ENCODE measurements at places on chromosomes 6 and 20.

DNA sequence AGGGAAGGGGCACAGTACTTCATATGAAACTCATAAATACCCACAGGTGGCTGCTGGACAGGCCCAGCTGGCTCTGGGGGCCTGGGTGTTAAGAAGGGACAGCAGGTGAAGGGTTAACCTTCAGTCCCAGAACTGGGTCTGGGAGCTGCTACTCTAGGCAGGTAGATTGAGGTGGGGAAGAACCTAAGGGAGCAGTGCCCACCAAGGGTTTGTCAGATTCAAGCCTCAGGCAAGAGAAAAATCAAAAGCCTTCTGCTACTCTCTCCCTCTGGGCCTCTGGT is 5.6 kb downstream of the RPL10A start:
- DNase-seq: no peak

- no peak for DNase-seq
Measured at GRCh38 chr6:82216549-82216948, 31.0 kb downstream of the IBTK start.

GRCh38 chr6:27019651-27020552 is 227.6 kb upstream of the PRSS16 start:
- peak; percentile 72 for DNase-seq

DNA sequence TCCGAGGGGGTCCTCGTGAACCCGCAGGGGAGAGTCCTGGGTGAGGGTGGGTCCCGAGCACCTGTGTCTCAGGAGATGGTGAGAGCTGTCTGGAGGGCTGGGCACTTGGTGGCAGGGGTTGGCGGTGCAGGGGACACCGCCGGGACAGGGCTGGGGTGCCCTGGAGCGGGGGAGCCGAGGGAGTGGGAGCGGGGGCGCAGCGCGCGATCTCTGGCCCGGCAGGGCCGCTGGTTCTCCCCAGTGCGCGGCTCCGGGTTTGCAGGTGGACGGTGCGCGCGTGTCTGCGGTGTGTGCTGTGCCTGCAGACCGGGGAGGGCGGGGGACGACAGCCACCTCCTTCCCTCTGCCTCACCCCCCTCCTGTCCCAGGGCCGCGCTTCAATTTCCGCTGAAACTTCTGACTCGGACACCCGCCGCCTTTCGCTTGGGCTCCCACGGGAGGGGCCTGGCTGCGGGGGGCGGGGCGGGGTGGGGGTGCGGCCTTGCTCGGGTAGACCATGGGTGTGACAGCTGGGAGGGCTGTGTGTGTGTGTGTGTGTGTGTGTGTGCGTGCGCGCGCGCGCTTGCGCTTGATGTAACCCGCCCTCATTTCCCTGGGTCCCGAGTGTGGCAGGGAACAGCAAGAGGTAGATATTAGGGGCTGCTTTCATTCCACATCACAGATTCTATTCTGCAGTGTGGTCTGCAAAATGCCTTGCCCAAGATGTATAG is 1.2 kb downstream of the TRIB3 start:
- DNase-seq: peak; percentile 61

GRCh38 chr6:12243169-12243568 is 47.0 kb upstream of the EDN1 start:
- DNase-seq: no peak

- peak; percentile 40 for DNase-seq
Measured at GRCh38 chr6:72580281-72580940, 41.5 kb upstream of the KCNQ5 start.

DNA sequence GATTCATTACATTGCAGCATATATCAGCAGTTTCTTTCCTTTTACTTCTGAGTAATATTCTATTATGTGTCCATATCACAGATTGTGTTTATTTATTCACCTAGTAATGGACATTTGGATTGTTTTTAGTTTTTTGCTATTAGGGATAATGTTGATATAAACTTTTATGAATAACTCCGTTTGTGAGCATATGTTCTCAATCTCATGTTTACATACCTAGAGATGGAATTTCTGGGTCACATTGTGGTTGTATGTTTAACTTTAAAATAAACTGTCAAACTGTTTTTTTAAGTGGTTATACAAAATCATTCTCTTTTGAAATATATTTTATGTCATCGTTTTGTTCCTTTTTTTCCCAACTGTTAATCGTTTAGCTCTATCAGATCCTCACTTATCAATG is 311.6 kb downstream of the MMUT start:
- DNase-seq: no peak

- DNase-seq: no peak
Measured at GRCh38 chr6:39602601-39603519, 122.3 kb downstream of the KIF6 start.

DNA sequence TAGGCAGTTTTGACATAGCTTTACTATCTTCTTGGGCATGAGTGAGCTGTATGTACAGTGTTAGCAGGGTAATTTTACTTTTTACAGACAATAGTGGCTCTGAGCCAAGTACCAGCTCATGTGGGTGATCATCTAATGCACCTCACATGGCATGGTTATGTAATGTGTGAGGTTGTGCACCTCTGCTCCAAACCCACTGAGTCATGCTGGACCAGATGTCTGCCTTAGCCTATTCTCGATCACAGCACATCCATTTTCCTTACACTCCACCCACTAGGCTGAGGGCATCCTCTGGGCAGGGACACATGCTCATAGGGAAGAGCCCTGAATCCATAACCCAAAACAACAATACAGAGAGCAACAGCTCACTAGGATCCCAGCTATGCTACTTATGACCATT is 71.6 kb upstream of the FBXL4 start:
- no peak for DNase-seq

DNA sequence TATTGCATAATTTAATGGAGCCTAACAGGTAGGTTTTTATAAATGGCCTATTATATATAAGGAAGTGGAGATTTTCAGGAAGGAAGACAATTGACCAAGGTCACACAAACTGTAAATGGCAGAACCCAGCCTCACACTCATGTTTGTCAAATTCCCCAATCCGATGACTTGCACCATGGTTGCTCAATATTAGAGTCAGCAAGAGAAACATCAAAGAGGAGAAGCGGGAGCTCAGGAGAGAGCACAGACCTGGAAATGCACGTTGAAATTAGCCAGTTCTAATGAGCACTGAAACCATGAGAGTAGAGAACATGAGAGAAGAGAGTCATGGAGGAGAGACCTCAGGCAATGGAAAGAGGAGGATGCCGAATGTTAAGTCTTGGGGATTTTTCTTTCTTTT is 13.5 kb upstream of the MLIP start:
- no peak for DNase-seq

DNA sequence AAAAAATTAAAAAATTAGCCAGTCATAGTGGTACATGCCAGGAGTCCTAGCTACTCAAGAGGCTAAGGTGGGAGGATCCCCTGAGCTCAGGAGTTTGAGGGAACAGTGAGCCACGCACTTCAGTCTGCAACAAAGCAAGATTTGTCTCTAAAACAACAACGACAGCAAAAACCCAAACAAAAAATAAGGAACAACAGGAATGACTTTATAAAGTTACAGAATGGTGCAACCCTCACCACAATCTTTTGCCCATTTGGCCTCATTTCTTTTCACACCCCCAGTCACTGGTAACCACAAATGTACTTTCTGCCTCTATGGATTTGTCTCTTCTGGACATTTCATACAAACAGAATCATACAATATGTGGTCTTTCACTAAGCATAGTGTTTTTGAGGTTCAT is 16.7 kb upstream of the ZFAND3 start:
- no peak for DNase-seq

GRCh38 chr6:121780325-121781321 is 345.2 kb downstream of the GJA1 start:
- DNase-seq: no peak

DNA sequence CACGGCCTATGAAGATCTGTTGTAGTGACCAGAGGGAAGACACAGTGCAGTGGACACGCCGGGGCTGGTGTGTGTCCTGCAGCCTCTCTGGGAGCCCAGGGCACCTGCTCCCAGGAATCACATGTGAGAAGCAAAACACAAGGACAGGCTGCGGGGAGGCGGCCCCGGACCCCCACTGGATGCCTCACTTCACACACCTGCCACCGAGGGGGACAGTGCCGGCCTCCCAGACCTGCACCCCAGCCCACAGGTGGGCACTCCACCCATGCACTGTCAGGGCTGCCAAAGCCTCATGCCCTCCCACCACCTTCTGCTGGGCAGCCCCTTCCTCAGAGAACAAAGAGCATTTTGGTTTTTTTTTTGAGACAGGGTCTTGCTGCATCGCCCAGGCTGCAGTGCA is 27.4 kb downstream of the FRMD1 start:
- no peak for DNase-seq

DNA sequence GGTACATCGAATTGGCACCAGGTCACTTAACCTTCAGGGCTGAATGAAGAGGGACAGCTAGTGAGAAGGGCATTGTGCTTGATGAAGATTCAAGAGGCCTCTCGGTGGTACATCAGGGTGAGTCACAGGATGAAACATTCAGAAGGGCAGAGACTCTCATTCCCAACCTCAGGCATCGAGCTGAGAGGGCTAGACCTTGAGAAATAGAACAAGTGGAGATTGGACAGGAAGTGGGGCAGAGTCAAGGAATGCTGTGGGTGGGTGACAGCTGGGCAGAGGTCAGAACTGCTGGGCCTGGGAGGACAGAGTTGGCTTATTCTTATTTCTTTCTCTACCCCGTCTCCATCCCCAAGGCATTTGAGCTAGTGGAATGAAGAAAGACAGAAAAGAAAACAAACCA is 126.0 kb downstream of the SCML4 start:
- peak; percentile 57 for DNase-seq

- DNase-seq: no peak
Measured at GRCh38 chr20:43508604-43509040, 1.1 kb downstream of the L3MBTL1 start.

- no peak for DNase-seq
Measured at GRCh38 chr6:95228636-95229035, 348.7 kb upstream of the MANEA start.

DNA sequence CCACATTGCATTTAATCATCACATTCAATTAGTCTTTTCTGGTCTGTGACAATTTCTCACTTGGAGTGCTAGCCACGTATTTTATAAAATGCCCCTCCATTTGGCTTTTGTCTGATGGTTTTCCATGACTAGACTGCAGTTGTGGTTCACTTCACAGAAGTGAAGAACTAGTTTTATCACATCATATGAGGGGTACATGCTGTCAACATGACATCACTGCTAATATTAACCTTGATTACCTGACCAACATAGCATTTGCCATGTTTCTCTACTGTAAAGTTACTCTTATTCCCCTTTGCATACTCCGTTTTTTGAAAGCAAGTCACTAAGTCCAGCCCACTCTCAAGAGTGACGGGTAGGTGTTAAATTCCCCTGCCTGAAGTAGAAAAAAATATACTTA is 48.0 kb upstream of the COL10A1 start:
- DNase-seq: no peak

DNA sequence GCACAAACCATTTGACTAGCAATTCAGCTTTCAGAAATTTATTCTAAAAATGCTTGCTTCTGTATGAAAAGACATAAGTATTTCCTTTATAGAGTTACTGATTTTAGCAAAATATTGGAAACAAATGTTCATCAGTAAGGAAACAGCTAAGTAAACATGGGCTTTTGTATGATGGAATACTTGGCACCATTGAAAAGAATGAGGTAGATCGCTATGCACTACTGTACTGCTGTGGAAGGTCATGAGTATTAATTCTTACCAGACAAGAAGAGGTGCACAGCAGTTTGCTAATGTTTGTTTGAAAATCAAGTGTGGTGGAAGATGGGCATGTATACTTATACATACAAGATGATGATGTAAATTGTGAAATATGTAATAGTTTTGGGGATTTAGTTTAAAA is 73.0 kb downstream of the FARS2 start:
- DNase-seq: no peak

- DNase-seq: no peak
Measured at GRCh38 chr6:36949636-36950035, 4.9 kb upstream of the PI16 start.

GRCh38 chr6:50966532-50966931 is 147.9 kb downstream of the TFAP2B start:
- no peak for DNase-seq

DNA sequence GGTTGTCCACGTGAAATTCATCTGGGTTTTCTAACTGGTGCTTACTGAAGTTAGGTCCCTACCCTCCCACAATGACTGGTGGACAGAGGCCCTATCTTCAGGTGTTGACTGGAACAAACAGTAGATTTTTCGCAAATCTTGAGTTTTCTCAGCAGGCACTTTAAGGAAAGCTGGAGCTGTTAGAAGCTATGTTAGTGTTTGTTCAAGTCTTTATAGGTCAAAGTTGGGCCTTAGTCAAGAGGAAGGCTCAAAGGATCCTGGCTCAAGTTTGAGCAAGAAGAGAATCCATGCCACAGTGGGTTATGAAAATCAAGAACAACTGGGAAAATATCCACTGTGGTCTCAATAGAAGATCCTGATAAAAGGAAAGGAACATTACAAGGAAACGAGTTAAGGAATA is 48.5 kb upstream of the ELOVL5 start:
- DNase-seq: no peak

GRCh38 chr6:124964764-124965105 is 2.5 kb downstream of the RNF217 start:
- peak; percentile 23 for DNase-seq

- DNase-seq: no peak
Measured at GRCh38 chr6:42511803-42512422, 51.9 kb upstream of the UBR2 start.

- no peak for DNase-seq
Measured at GRCh38 chr20:10559266-10559665, 114.5 kb downstream of the JAG1 start.

- DNase-seq: no peak
Measured at GRCh38 chr6:158568549-158568948, 8.7 kb downstream of the TMEM181 start.

DNA sequence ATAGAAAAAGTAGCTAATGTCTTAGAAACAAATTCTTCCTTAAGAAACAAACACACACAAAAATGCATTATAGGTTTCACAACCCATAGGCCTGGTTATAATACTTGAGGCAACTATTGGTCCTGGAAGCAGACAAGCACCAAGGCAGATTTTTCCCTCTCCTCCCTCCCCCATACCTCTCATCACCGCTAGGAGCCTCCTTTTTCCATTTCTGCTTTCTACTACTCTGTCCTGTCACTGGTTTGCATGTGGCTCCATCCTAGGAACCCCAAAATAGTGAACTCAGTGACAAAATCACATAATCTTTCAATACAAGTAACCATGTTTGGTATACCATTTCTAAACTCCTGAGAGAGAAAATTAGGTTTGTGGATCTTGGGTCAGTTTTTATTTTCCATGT is 66.1 kb downstream of the HMGCLL1 start:
- no peak for DNase-seq

GRCh38 chr6:154187714-154188113 is 148.7 kb downstream of the OPRM1 start:
- DNase-seq: no peak

DNA sequence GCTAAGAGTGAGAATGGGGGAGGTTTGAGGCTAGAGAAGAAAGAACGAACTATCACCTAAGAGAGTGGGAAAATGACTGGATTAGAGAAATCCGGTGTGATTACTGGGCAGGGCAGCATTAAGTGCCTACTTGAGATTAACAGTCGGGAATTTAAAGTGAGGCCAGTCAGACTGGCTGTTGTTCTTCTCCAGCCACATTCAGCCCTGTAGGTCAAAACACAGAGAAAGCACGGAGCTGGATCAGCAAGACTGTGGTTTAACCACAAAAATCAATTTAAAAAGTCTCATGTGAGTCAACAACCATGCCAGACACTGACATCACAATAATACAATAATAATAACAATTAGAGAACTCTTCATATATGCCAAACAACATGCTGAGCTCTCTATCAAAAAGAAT is 301.9 kb upstream of the SGK1 start:
- DNase-seq: no peak

Data from HTR-8/SVneo (cell line).